T-helper 1 cell (primary cell): ENCODE measurements at places on chromosomes 3 and 15.

DNA sequence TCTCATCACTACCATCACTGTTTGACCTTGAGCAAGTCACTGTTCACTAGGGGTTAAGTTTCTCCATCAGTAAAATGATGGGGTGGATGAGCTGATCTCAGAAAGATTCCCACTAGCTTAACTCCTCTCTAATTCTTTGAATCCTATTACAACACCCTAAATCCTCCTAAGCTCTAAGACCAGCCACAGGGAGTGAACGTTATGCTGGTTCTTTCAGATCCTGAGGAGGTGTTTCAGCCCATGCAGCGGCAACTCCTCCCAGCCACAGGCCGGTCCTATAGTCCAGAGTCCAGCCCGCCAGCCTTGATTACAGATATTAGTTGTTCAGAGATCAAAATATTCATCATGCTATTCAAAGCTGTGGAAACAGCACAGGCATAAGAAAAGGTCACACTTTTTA, 15.1 kb downstream of the MB21D2 start:
- DNase-seq = no peak

GRCh38 chr3:64691051-64691450, 3.3 kb upstream of the ADAMTS9 start:
- no peak for DNase-seq

GRCh38 chr3:134180761-134181160, 69.9 kb downstream of the RYK start:
- DNase-seq = no peak

DNA sequence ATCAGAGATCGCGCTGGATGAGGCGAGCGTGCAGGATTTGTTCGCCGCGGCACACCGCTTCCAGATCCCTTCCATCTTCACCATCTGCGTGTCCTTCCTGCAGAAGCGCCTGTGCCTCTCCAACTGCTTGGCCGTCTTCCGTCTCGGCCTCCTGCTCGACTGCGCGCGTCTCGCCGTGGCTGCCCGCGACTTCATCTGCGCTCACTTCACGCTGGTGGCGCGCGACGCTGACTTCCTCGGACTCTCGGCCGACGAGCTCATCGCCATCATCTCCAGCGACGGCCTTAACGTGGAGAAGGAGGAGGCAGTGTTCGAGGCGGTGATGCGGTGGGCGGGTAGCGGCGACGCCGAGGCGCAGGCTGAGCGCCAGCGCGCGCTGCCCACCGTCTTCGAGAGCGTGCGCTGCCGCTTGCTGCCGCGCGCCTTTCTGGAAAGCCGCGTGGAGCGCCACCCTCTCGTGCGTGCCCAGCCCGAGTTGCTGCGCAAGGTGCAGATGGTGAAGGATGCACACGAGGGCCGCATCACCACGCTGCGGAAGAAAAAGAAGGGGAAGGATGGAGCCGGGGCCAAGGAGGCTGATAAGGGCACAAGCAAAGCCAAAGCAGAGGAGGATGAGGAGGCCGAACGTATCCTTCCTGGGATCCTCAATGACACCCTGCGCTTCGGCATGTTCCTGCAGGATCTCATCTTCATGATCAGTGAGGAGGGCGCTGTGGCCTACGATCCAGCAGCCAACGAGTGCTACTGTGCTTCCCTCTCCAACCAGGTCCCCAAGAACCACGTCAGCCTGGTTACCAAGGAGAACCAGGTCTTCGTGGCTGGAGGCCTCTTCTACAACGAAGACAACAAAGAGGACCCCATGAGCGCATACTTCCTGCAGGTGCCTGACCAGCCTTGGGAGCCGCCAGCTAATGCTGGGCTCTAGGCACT, 819 bp downstream of the KLHL40 start:
- DNase-seq = peak; percentile 4

- DNase-seq = no peak
Observed at GRCh38 chr15:49674370-49674769, 53.5 kb downstream of the DTWD1 start.

GRCh38 chr3:21417991-21418390, 333.0 kb downstream of the ZNF385D start:
- DNase-seq = no peak

DNA sequence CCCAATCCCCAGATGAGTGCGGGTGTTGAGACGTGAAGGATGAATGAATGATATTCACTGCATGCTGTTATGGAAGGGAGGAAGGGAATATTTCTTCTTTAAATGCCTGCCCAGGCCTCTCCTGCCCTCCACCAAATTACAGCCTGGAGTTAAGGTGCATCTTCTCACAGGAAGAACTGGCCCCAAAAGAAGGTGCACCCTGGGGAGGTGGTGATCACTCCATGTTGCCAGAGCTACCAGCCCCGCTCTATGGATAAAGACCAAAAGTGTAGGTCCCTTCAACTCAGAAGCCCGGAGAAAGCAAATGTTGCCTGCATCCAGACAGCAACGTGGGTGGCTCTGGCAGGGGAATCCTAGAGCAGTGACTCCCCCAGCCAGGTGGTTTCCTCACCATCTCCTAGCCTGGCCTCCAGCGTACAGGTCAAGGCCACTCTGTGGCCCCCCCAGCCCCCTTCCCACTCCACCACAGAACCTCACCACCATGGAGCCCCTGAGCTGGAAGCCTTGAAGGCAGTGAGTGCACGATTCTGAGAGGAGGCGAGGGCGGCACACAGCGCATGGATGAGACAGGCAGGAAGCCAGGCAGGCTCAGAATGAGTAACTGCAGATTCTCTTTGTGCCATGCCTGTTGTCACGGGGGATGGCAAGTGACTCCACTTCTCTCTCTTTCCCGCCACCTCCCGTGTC, 3.5 kb upstream of the VIPR1 start:
- peak; percentile 25 for DNase-seq

DNA sequence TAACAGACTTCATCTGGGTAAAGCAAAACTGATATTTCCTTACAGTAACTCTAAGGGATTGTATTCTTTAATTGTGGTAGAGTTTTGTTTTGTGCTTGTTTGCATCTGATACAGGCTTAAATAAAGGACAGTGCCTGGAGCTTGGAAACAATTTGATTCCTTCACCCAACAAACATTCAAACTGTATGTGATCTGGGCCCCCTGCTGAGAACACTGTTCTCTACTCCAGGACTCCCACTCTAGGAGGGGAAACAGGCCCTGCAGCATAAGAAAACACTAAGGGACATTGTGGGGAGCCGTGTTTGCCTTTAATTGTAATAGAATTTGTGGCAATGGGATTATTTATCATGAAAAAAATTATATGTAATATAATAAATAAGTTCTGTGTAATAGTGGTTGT, 56.9 kb downstream of the CTDSPL start:
- no peak for DNase-seq

- no peak for DNase-seq
Observed at GRCh38 chr3:41581700-41582099, 380.2 kb downstream of the ULK4 start.

- peak; percentile 66 for DNase-seq
Observed at GRCh38 chr3:122564155-122564912, at the start of the genes DTX3L and PARP9. DTX3L (plus strand) TSS chr3:122564338; CDS start chr3:122564427, 89 bp downstream. PARP9 (minus strand) TSS chr3:122564300; CDS start chr3:122559620, 4,680 bp downstream.

DNA sequence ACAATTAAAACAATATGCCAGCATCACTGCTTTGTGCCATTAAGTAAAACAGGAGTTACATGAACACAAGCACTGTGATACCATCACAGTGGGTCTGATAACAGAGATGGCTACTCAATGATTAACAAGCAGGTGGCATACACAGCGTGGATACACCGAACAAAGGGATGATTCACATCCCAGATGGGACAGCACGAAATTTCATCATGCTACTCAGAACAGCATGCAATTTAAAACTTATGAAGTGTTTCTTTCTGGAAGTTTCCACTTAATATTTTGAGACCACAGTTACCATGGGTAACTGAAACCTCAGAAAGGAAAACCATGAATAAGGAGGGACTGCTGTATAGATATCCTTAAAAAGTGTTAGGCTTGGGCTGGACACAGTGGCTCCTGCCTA, 44.5 kb downstream of the SLC24A1 start:
- DNase-seq = no peak

- DNase-seq = no peak
Observed at GRCh38 chr3:122493296-122493695, 21.4 kb downstream of the KPNA1 start.

- no peak for DNase-seq
Observed at GRCh38 chr15:64454282-64454681, 6.1 kb upstream of the ZNF609 start.

DNA sequence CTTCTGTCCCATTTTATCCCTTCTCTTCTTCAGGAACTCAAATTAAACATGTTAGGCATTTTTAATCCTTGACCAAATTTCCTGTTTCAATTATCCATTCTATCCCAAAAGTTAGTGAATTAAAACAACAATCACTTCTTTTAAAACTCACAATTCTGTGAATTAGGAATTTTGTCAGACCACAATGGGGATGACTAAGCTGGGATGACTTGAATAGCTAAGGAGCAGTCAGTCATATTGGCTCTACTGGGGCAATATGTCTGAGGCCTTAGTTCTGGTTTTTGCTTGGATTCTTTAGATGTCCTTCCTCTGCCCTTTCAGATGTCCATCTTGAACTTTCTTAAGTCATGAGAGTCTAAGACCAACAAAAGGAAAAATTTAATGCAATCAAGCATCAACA, 178.2 kb upstream of the TGFBR2 start:
- no peak for DNase-seq

- no peak for DNase-seq
Observed at GRCh38 chr3:43757666-43758321, 67.1 kb downstream of the ABHD5 start.

GRCh38 chr3:66242788-66243464, 22.1 kb downstream of the SLC25A26 start:
- no peak for DNase-seq

GRCh38 chr3:57158813-57159738, 6.1 kb downstream of the IL17RD start:
- no peak for DNase-seq

DNA sequence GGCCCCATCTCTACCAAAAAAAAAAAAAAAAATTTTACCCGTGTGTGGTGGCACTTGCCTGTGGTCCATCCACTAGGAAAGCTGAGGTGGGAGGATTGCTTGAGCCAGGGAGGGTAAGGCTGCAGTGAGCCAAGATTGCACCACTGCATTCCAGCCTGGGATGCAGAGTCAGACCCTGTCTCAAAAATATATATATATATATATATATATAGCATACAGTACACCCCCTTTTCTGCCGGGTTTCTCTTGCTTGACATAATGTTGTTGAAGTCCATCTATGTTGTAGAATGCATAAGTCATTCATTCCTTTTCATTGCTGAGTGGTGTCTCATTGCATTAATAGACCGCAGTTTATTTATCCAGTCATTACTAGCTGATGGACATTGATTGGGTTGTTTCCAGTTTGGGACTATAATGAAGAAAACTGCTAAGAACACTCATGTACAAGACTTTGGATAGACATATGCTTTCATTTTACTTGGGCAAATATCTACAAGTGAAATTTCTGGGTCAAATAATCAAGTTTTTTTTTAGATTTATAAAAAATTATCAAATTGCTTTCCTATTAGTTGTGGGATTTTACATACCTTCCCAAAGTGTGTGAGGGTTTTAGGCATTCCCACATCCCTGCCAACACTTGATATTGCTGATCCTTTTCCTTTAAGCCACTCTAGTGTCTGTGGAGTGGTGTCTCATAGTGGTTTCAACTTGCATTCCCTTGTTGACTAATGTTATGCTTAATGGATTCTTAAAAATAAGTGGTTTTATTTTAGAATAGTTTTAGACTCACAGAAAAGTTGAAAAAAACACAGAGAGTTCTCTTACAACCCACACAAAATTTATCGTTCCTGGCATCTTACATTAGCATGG, 2.1 kb upstream of the PRR20G start:
- DNase-seq = no peak

- DNase-seq = no peak
Observed at GRCh38 chr3:190722181-190722905, 140.2 kb downstream of the GMNC start.
